ENCODE measurements at places on chromosomes 16 and 17. TPM values are rescaled to one million over a fixed set of nuclear protein-coding genes. Genes with fewer than 3 reads are reported as not detected.

GRCh38 chr16:23254338-23254737 is 47.8 kb upstream of the SCNN1B start:
- DNase-seq = no peak
- H3K4me3 ChIP-seq = no peak overlapping the region
- H3K27ac ChIP-seq = no peak overlapping the region
- no peaks in the 10 kb centered on the region for H3K4me1 ChIP-seq
- no peaks in the 10 kb centered on the region for H3K27me3 ChIP-seq

The TBC1D3E gene
- not detected for total RNA-seq

DNA sequence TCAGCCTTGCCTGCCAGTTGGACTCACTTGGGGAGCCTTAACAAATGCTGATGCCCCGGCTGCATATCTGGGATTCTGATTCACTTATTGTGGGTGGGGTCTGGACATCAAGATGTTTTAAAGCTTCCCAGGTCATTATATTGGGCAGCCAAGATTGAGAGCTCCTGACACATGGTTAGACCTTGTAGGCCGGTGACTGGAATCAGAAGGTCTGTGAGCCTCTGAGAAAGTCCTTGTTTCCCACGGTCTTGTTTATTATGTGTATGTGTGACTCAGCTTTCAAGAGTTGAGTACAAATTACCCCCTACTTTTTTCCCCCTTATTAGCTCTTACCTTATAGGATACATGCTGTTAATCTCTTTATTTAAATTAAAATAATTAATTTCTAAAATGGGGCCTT is 103.5 kb downstream of the ABCC1 start:
- no peak overlapping the region for H3K4me3 ChIP-seq
- H3K36me3 ChIP-seq = peaks cover 96% of the 10 kb centered on the region
- no peaks in the 10 kb centered on the region for H3K27me3 ChIP-seq

DNA sequence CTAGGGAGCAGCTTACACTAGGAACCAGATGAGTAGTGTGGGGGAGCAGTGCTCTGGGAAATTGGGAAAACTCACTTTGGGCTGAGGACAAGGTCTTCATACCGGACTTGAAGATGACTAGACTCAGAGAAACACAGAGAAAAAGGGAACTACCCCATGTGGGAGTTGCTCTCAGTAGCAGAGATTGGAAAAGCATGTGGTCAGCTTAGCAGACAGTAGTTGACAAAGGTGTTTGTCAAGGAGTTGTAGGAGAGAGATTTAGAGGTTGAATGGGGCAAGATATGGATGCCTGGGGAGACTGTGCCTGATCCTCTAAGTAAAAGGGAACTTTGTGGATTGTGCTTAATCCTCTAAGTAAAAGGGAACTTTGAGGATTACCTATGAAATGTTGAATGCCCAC is 194.5 kb upstream of the COX10 start:
- no peak overlapping the region for H3K27ac ChIP-seq
- no peaks in the 10 kb centered on the region for H3K36me3 ChIP-seq
- no peaks in the 10 kb centered on the region for H3K4me1 ChIP-seq
- DNase-seq = no peak
- H3K27me3 ChIP-seq = no peaks in the 10 kb centered on the region

The CMTM2 gene
- 4.0 TPM for total RNA-seq

DNA sequence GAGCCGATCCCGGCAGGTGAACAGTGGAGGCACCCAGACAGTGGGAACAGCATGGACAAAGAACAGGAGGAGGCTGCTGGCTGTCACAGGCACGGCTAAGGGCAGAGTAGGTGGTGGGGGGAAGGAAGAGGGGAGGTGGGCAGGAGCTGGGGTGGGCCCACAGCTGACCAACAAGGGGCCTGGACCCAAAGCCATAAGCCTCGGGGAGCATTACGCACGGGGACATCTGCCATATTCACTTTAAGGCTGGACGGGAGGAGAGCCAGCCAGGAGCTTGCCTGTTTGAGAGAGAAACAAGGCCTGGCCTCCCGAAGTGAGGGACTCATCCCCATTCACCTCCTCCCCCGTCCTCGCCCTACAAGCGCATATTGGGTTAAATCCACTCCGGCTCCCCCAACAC is 19.6 kb upstream of the HAP1 start:
- no peak for DNase-seq
- H3K36me3 ChIP-seq = peaks cover 52% of the 10 kb centered on the region
- H3K27ac ChIP-seq = no peak overlapping the region
- H3K4me3 ChIP-seq = no peak overlapping the region

DNA sequence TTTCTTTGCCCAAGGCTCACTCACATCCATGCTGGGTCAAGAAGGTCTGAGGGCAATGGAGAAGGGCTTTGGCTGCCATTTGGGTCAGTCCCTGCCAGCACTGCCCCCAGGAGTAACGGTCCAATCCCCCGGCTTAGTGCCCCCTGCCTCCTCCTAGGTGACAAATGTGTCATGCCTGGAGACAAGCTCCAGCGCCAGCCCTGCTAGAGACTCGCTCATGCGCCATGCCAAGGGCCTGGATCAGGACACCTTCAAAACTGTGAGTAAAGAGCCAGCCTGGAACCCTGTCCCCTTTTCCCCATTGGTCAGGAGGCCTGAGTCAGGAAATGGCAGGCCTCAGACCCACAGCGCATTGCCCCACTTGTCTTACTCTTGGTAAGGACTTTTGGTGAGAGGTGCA is 3.3 kb downstream of the CHCT1 start:
- H3K27me3 ChIP-seq = no peaks in the 10 kb centered on the region
- H3K36me3 ChIP-seq = no peaks in the 10 kb centered on the region
- H3K4me3 ChIP-seq = no peak overlapping the region
- DNase-seq = no peak
- H3K4me1 ChIP-seq = peaks cover 6% of the 10 kb centered on the region

The FSCN2 gene
- 3.3 TPM for total RNA-seq

DNA sequence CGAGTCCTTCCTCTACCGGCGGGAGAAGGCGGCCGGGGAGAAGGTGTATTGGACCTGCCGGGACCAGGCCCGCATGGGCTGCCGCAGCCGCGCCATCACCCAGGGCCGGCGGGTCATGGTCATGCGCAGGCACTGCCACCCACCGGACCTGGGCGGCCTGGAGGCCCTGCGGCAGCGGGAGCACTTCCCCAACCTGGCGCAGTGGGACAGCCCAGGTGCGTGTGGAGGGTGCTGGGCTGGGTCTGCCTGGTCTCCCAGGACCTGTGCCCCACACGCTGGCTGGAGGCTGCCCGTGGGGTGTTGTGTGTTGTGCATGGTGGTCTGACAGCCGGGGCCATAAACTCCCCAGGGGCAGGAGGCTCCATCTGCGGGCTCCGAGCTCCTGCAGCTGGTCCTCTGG is 25.4 kb downstream of the FLYWCH1 start:
- H3K4me1 ChIP-seq = no peaks in the 10 kb centered on the region
- no peak overlapping the region for H3K4me3 ChIP-seq
- H3K27me3 ChIP-seq = no peaks in the 10 kb centered on the region
- no peak for DNase-seq
- H3K27ac ChIP-seq = no peak overlapping the region
- H3K36me3 ChIP-seq = peaks cover 97% of the 10 kb centered on the region

The SPNS2 gene
- total RNA-seq = 42.0 TPM

- no peak overlapping the region for H3K27ac ChIP-seq
- DNase-seq = no peak
- H3K27me3 ChIP-seq = no peaks in the 10 kb centered on the region
- H3K4me1 ChIP-seq = no peaks in the 10 kb centered on the region
These were observed 146.4 kb downstream of the PCTP start for GRCh38 chr17:55897301-55897700.

DNA sequence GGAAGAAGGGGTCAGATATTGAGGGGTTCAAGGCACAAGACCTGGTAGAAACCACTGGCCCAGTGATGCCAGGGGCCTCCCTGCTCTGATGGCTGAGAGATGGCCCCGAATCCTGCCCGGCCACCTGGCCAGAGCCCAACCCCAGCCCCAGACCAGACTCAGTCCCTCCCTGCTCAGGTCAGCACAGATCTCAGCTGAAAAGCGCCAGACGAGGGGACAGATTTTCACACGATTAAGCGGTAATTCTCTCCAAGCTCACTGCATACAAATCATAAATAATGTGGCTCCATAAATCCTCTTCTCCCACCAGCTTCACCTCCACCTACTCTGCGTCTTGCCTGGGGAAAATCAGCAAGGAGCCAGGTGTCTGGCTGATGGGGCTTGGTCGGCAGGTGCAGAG is 57.1 kb downstream of the ENGASE start:
- no peak for DNase-seq
- H3K4me3 ChIP-seq = no peak overlapping the region
- H3K27ac ChIP-seq = no peak overlapping the region
- no peaks in the 10 kb centered on the region for H3K36me3 ChIP-seq
- H3K4me1 ChIP-seq = no peaks in the 10 kb centered on the region

DNA sequence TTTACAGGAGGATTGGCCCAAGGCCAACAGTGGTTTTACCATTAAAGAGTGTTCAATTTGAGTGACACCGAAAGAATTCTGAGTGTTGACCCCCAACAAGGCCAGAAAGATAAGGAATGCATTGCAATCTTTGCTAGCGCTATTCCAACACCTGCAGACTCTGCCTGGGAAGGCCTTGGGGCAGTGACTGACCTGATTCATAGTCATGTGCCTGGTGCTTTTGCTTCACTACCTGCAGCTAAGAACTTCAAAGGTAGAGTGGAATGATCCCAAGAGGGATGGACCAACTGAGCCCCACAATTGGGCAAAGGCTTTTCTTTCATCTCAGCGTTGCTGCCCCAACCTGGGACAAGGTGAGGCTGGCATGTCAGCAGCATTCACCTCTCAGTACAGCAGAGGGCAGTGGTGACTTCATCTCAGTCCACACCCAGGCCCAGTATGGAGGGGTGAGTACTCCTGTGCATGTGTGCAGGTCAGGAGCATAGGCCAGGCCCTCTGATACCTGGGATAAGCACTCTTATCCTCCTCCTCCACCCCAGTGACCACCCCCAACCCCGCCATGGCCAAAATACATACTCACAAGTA is 149.6 kb upstream of the GNAO1 start:
- no peaks in the 10 kb centered on the region for H3K27me3 ChIP-seq
- no peaks in the 10 kb centered on the region for H3K36me3 ChIP-seq
- H3K4me1 ChIP-seq = no peaks in the 10 kb centered on the region
- no peak overlapping the region for H3K4me3 ChIP-seq

The UTP4 gene
- 26.4 TPM for total RNA-seq

GRCh38 chr16:70700101-70701020 is 14.5 kb upstream of the MTSS2 start:
- H3K4me1 ChIP-seq = peaks cover 66% of the 10 kb centered on the region
- no peaks in the 10 kb centered on the region for H3K27me3 ChIP-seq
- H3K27ac ChIP-seq = no peak overlapping the region
- no peak overlapping the region for H3K4me3 ChIP-seq
- peak; percentile 65 for DNase-seq

DNA sequence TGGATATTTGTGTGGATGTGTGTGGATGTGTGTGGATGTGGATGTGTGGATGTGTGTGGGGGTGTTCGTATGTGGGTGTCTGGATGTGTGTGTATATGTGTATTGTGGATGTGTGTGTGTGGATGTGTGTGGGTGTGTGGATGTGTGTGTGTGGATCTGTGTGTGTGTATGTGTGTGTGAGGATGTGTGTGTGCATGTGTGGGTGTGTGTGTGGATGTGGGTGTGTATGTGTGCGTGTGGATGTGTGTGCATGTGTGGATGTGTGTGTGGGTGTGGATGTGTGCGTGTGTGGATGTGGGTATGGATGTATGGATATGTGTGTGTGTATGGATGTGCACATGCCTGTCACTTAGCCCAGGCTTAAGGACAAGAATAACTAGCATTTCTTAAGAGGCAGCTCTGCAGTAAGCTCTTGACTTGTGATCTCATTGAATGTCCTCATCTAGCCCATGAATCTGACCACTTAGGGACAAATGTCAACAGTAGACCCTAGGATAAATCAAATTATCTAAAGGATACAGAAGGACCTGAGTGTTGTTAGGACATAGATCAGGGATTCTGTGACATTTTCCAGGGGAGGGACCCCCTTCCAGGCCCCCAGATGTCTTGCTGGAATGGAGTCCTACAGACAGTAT is 83.5 kb downstream of the BMERB1 start:
- no peak for DNase-seq
- H3K36me3 ChIP-seq = no peaks in the 10 kb centered on the region
- peak overlapping the region; percentile 44 for H3K27ac ChIP-seq

DNA sequence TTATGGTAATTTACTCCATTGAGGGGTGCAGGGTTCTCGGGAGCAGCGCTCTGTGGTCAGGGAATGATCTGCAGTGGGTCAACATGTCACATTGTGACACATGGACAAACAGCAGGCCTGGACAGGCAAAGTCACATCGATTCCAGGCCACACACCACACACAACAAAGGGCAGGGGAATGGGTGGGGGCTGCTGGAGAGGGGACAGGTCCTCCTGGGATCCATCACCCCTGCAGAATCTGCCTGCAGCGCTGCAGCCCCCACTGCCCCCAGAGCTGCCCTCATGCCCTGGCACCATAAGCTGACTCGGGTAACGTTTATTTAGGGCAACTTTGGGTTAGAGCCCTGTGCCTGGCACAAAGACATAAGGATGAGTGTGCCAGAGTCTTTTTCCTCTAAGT is 9.1 kb downstream of the PEMT start:
- H3K27me3 ChIP-seq = no peaks in the 10 kb centered on the region
- H3K4me1 ChIP-seq = no peaks in the 10 kb centered on the region
- no peak overlapping the region for H3K4me3 ChIP-seq
- DNase-seq = no peak
- no peaks in the 10 kb centered on the region for H3K36me3 ChIP-seq
- no peak overlapping the region for H3K27ac ChIP-seq

DNA sequence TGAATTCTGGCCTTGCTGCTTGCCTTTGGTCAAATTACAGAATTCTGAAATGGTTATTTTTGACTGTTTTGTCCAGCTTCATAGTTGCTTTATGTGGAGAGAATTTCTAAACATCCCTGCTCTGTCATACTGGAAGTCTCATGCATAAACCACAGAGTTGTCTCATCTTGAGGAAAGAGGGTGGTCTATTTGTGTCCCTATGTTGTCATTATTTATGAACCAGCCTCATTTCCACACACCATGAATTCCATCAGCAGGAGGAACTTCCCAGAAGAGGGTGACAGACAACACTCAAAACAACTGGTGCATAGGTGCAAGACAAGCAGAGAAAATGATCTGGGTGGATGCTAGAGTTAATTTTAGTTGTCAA is 525.8 kb upstream of the GOT2 start:
- DNase-seq = no peak
- no peak overlapping the region for H3K4me3 ChIP-seq
- H3K4me1 ChIP-seq = no peaks in the 10 kb centered on the region
- H3K27ac ChIP-seq = no peak overlapping the region
- H3K27me3 ChIP-seq = no peaks in the 10 kb centered on the region
- no peaks in the 10 kb centered on the region for H3K36me3 ChIP-seq
